ENCODE measurements at places on chromosomes 3 and 15.

DNA sequence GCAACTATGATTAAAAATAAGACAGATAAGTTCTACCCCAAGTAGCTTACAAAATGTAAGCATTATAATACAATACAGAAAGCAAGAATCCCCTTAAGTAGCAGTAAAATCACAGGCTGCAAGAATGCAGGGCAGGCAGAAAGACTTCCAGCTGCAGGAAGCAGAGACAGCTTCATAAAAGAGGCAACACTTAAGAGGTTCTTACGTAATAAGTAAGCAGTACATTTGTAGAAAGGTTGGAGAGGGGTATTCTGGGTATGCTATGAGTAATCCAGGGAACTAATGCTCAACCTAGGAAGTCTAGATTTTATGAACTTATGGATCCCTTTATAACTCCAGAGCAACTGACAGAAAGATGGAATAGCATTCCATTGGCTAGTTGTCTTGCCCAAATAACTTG is 151.6 kb downstream of the IL5RA start:
- no peak for DNase-seq

- DNase-seq: no peak
Observed at GRCh38 chr3:16052964-16053363, 121.5 kb upstream of the GALNT15 start.

- DNase-seq: no peak
Observed at GRCh38 chr3:114447950-114448479, 154.2 kb downstream of the TIGIT start.

GRCh38 chr3:58388550-58389091 is 45.0 kb downstream of the PDHB start:
- no peak for DNase-seq

DNA sequence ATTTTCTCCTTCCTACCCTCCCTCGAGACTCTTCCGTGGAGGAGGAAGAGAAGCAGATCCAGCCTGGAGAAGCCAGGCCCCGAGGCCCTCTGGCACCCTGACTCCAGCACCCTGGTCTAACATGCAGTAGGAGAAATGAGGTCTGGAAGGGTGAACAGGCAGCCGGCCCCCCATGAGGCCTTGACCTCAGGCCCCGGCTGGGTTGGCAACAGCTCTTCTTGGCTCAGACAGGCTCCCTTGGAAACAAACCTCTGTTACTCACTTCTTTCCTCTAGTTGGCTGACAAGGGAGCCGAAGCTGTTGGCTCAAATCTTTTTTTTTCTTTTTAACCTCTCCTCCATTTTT is 73.4 kb downstream of the CPN2 start:
- DNase-seq: peak; percentile 72

GRCh38 chr3:180416111-180416594 is 185.8 kb upstream of the TTC14 start:
- DNase-seq: no peak

- no peak for DNase-seq
Observed at GRCh38 chr3:196178993-196179379, 32.2 kb downstream of the ZDHHC19 start.

DNA sequence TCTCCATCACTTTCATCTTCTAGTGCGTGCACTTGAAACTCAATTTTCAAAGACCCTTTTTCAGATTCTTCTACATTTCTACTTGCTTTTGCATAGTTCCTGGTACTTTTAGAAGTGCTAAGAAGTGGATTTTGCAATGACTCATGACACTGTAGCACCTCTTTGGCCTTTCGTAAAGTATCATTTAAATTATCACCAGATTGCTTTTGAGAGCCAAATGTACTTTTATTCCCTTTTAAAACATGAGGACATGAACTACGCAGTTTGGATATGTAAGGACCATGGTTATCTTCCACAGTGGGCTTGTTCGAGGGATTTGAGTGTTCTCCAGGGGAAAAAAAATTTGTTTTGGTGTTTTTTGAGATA is 40.5 kb downstream of the ZNF106 start:
- DNase-seq: no peak

DNA sequence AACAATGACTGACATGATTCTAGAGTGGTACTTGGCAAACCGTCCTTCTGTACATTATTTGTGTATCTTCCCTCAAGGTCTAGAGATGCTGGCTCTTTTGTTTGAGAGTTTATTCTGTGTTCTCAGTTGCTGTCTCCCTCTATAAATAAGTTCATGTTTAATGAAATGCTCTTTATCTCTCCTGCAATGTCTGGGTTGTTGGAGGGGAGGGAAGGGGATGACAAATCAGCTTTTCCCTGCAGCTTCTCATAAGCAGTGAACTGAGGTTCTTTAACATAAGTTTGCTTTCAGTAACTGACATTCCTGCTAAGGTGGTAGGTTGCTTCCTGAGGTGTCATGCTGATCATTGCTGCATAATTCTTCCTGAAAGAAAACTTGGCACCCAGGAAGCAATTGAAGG is 21.8 kb downstream of the ITPR1 start:
- no peak for DNase-seq

GRCh38 chr3:197463279-197463678 is 92.5 kb downstream of the BDH1 start:
- no peak for DNase-seq

DNA sequence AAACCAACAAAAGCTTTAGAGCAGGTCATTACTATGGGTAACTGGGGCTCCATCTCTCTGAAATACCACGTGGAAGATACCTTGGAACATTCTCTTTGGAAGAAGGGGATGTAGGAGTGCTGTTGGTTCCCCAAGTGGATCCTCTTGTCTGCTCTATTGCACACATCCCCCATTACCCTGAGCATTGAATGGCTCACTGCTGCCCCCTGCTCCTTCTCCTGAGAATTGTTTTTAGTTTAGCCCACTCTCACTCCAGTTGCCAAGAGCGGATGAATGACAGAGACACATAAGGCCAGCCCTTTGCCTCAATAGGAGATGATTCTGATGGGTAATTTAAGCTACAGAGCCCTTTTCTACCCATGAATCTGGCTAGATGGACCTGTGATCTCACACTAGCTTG is 135.6 kb upstream of the SUCLG2 start:
- peak; percentile 15 for DNase-seq

GRCh38 chr3:141959589-141960554 is 83.4 kb downstream of the ATP1B3 start:
- DNase-seq: peak; percentile 13

DNA sequence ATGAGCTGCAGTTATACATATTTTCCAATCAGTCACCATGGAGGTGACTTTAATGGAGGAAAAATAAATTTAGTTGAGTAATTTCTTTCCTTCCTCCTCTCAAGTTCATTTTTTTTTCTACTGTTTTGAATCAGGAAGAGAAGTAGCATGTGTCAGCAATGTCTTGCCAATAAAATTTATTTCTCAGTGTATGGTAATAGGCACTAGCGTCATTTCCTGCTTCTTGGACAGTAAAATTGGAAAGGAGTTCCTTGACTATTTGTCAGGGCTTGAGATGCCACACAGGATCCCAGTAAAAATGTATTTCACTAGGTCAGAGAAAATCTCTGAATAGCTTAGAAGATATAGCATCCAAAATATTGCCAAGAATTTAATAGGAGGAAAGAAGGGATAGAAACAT is 605.9 kb downstream of the ROBO1 start:
- no peak for DNase-seq

All from H54 (cell line).